ENCODE measurements at places on chromosomes 13 and 19.

- no peak for DNase-seq
Measured at GRCh38 chr19:57655443-57655842, 13.3 kb upstream of the ZSCAN4 start.

GRCh38 chr13:91468301-91468700 is 69.9 kb downstream of the GPC5 start:
- DNase-seq: no peak

GRCh38 chr19:3860499-3860898 is 8.3 kb downstream of the ZFR2 start:
- DNase-seq: no peak

DNA sequence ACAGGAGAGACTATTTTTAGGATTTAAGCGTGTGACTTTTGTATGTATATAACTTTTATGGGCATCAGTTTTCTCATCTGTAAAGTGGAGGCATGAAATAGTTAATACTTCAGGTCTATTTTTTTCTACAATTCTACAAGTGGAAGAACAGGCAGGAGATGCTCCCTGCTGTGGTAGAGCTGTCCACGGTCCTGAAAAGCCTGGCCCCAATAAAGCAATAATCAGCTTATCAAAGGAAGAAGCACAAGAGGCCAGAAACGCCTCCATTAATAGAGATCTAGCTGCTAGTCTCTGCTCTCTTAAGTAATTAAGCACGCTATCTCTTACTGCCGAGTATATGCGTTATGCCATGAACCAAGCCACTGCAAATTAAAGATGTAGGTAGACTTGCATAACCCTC is 28.0 kb upstream of the WASF3 start:
- no peak for DNase-seq

GRCh38 chr19:4776436-4777211 is 14.9 kb upstream of the FEM1A start:
- no peak for DNase-seq

DNA sequence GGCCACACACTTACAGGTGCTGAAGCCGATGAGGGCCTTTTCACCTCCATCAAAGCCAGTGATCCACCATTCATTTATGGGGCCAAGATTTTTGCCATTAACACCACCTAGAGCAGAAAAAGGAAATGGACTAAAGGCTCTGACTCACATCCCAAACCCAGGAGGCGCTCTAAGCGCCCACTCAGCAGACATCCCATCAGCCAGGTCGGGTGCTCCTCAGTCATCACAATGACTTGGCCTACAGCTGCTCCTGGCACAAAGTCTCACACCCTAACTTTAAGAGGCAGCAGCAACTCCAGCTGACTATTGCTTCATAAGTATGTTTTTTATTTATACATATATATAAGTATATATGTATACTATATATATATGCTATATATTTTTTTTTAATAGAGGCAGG is 36.1 kb upstream of the EIF3G start:
- DNase-seq: no peak

- no peak for DNase-seq
Measured at GRCh38 chr13:95833719-95834118, 156.8 kb downstream of the DNAJC3 start.

DNA sequence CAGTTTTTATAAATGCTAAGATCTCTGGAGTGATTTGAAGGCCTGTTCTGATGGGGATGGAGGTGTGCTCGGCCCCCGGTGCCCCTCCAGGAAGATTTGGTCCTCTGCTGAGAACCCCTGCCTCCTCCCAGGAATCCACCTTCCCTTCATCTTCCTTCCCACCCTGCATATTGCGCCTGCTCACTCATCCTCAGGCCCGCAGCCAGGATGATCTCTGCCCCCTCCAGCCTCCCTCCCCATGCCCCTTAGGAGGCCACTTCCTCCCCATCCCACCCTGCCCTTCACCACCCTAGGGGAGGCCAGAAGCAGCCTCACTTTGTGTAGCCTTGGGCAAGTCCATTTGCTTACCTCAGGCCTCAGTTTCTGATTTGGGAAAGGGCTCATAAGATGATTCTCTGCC is 19.7 kb downstream of the VASP start:
- no peak for DNase-seq

GRCh38 chr19:5818594-5818993 is 13.7 kb downstream of the NRTN start:
- DNase-seq: no peak

DNA sequence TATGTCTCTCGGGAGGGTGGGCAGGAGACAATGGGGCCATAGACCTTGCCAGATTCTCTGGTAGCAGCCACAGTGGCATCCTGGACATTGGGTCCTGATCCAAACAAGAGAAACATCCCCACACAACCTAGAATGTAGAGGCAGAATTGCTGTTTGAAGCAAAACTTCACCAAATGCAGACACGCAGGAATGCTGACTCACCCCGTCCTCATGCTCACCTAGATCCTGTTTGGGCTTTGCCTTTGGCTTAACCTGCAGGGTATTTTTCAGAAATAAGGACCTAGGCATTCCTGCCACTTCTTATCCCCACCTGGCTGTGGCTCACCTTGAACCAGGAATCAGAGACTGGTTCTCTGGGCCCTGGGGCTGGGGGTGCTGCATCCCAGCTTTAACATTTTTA is 7.3 kb downstream of the TBC1D17 start:
- DNase-seq: no peak
